Stimulated activated naive CD8-positive, alpha-beta T cell treated with anti-CD3 and anti-CD28 coated beads, Interleukin-15, Interleukin-2, amounts not matched to agents 100 U/mL and 50 U/mL, for 24 hours (primary cell): ENCODE measurements at places on chromosomes 12 and 14.

- no peak for DNase-seq
Measured at GRCh38 chr14:68172627-68173026, 353.0 kb downstream of the RAD51B start.

DNA sequence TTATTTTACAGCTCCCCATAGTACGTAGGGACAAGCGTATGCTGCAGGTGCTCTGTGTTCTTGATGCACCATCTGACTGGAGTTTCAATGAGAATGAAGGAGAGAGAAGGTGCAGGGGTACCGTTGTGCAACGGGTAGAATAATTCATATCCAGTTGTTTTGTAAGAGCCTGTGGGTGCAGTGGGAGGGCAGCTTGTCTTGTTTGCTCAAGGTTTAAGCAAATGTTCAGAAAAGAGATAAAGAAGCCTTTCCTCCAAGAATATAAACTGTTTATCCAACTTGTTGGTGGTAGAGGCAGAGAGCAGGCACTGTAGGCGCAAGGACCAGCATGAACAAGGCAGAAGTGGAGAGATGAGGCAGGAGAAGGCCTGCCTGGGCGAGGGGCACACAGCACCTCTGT is 64.2 kb downstream of the ADCK1 start:
- DNase-seq, result no peak

DNA sequence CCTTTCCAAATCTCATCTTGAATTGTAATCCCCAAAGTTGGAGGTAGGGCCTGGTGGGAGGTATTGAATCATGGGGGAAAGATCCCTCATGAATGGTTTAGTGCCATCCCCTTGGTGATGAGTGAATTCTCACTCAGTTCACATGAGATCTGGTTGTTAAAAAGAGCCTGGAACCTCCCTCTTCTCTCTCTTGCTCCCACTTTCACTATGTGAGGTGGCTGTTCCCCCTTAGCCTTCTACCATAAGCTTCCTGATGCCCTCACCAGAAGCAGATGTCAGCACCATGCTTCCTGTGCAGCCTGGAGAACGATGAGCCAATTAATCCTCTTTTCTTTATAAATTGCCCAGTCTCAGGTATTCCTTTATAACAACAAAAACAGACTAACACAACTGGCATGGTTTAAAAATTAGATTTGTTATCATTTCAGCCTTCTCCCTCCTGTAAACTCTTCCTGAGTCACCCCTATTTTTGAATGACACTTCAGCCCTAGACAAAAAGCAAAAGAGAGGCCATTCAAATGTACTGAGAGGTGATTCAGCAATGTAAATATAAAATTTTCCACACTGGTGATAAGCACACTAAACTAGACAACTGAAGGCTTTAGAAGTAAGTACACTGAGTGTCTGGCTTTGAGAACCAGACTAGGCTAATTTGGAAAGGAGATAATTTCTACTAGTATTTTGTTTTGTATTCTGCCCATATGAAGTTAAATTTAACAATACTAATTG is 212.1 kb upstream of the ABCD2 start:
- DNase-seq, result no peak

GRCh38 chr12:79964100-79964627 is 29.3 kb upstream of the PPP1R12A start:
- no peak for DNase-seq

GRCh38 chr12:510071-510825 is 50.5 kb downstream of the B4GALNT3 start:
- DNase-seq, result no peak

GRCh38 chr14:61659582-61659981 is 35.7 kb upstream of the HIF1A start:
- no peak for DNase-seq

DNA sequence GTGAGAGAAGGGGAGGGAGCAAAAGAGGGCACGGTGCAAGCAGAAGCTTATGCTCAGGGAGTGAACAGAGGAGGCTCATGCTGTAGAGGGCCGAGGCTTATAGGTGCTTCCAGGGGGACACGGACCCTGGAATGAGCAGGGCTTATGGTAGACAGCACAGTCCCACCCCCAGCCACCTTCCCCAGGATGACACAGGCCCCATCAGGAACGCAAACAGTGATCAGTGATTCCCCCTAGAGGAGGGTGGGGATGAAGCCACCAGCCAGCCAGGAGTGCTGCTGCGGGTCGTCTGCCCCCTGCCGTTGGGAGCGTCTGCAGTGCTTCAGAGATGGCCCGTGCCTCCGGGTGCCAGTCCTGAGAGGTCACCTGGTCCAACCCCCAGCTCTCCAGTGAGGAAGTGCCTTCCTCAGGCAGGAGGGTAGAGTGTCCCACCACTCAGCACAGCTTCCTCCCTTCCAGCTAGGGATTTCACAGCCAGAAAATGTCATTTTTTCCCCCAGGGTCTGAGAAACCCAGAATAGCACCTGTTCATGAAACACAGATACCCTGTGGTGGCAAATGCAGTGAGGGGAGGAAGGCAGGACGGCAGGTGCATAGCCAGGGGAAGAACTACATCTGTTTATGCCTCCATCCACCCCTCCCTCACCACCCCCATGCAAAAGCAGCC is 60.7 kb downstream of the SLC6A12 start:
- DNase-seq, result peak; percentile 75

GRCh38 chr14:71155743-71156142 is 248.5 kb downstream of the PCNX1 start:
- no peak for DNase-seq

DNA sequence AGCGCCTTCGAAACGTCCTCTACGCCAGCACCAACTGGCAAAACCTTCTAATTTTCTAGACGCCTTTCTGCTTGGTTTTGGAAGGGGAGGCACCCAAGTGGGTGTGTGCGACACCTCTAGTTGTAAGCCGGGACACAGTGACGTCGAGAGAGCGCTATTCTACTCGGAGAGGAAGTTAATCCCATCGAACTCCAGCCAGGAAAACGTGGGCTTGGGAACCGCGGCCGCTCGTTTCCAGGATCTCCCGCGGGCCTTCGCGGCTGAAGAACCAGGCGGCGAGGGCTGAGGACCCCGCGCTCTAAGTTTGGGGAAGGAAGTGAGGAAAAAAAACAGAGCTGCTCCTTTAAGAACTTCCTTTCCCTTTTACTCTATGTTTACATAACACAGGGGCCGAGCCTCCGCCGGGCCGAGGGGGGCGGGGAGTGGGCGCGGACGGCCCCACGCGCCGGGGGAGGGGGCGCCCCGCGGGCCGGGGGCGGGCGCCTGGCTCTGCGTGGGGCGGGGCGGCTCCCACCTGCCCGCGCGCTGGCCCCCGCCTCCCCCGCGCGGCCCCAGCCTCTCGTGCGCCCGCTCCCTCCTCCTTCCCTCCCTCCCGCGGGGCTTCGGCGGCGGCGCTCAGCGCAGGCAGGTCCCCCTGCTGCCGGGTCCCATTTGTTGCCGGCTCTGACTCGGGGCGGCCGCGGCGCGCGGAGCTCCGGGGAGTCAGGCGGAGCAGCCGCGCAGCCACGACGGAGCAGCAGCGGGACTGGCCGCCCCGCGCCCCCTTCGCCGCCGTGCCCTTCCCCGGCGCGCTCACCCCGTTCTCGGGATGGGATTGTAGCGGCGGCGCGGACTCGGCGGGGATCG is at the start of gene PELI2:
TSS of gene PELI2 (plus strand) at position 647 of the 846 bp plus-strand sequence. CDS start 250 bp downstream, outside the sequence.
- DNase-seq, result peak; percentile 78

GRCh38 chr12:43392116-43392515 is 159.9 kb downstream of the ADAMTS20 start:
- no peak for DNase-seq

DNA sequence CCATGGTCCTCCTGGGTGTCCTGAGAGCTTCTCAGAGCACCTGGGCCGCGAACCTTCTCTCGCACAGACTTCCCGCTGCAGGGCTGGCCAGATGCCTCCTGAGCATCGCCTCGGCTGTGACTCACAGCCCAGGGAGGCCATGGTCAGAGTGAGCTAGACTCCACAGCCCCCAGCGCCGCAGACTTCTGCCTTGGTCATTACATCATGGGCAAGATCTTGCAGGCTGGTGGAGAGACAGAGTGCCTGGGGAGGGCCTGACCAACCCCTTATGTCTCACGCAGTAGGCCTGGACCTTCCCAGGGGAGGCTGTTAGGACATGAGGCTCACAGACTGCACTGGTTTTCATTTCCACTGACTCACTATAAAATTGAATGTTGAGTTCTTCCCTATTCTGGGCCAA is 41.8 kb downstream of the SMOC1 start:
- no peak for DNase-seq

- no peak for DNase-seq
Measured at GRCh38 chr14:50093496-50093895, 22.9 kb downstream of the VCPKMT start.

DNA sequence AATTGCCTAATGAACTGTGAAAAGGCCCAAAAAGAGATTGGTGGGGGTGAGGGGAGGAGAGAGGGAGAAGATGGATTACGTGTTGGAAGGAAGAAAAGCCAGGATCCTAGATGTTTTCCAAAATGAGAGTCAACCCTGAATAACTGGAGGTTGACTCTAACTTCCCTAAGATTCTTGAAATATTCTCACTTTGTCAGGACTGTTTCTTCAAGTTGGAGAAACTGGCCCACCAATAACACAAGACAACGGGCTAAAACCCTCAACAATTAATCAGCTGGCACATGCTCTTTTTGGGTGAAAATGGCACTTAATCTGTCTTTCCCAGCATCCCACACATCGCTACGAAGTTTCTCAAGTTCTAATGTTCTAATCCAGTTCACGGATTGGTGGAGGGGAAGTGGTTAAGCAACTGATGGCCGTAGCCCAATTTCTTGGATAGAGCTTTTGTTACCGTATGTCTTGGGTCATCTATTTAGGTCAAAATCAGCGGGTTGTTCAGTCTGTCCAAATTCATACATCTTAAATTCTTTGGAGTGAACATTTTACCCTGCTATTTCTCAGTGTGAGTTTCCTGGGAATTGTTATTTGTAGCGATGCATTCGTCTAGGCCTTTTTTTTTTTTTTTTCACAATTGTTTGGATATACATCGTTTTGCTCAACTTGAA is 49.0 kb downstream of the GPHB5 start:
- no peak for DNase-seq

DNA sequence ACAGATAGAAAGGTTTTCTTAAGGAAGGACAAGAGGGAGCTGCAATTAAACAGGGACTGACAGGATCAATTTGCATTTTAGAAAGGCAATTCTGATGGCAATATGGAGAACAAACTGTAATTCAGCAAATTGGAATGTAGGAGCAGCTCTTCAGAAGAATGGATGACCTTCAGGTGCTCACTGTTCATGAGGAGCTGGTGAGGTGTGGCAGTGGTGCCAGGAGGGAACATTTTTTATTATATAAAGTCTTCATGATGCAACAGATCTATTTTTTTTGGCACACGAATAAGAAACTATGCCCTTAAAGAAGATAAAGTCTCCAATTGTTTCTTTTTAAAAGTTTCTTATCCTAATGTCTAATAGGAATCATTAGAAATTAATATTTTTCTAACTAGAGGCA is 151.7 kb downstream of the SLC38A4 start:
- DNase-seq, result no peak

- peak; percentile 9 for DNase-seq
Measured at GRCh38 chr14:93231129-93231979, 24.3 kb downstream of the UBR7 start.
